ENCODE measurements at places on chromosomes 4 and X.

DNA sequence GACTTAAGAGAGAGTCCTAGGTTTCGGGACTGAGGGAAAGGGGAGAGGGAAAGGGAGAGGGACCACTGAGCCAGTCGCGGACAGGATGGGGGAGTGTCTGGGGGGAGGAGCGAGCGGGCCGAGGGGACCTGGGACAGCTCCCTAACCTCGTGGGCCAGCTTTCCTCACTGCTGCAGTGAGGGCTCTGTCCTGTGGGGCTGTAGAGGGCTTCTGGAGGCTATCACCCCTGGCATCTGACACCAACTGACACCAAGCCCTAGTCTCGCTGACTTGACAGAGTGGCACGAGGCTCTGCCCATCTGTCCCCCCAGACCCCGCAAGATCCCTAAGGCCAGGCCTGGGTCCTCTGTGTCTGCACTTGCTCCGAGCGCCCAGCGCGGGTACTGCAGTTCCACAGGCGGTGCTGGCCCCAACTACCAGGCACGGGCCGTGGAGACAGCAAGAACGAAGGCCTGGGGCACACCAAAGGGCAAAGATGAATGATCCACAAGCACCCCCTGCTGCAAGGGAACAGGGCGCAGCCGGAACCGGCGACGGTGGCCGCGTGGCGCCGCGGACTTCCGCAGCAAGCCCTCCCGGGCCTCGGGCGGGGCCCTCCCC is 465 bp downstream of the HAUS7 start:
- no peak for DNase-seq

- DNase-seq = no peak
Measured at GRCh38 chrX:134601240-134601765, 57.0 kb downstream of the PLAC1 start.

- DNase-seq = no peak
Measured at GRCh38 chr4:76607846-76608245, 172.8 kb downstream of the SHROOM3 start.

DNA sequence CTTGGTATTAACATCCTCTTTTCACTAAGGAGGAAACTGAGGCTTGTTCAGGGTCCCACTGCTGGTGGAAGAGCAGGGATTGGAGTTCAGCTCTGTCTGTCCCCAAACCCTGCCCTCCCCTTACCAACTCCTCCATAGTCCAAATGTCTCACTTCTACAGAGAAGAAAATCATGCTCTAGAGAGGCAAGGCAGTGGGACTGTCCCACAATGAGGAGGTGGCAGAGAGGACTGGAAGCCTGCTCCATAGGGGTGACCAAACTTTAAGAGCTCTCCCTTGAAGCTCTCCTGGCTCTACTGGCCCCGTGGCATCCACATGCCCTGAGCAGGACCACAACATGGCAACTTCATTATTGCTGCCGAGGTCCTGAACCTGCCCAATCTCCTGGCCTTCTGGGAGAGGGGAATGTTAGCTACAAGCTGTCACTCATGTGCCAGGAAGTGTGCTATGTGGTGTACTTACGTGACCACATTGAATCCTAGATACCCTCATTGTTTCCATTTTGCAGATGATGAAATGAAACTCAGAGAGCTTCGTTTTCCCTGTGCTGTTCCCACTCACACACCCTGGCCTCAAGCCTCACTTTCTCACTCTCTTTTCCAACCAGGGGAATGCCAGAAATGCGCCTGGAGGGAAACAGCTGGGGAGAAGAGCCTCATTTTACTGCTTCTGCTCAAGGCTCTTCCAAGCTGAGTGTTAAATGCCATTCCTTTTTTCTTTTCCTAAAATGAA is 71.5 kb downstream of the ANAPC4 start:
- no peak for DNase-seq

DNA sequence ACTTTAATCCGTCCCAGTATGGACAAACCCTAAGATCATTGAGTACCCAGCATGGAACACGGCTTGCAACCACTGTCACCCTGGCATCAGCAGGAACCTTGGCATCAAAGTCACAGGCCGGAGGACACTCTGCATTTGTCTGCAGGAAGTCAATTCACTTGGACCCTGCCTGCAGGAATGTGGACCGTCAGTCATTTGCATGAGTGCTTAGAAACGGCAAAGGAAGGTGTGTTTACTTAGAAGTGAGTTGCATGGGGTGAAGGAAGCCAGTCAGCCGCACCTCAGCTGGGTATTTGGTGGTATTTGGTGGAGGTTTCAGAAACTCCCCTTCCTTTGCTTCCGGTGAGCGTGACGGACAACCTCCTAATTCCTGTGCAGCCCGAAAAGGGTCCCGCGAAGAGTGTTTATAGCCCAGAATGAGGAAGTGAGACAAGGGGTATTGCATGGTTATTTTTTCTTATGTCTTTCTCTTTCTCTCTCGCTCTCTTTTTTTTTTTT is 15.5 kb downstream of the P2RY8 start:
- peak; percentile 55 for DNase-seq

DNA sequence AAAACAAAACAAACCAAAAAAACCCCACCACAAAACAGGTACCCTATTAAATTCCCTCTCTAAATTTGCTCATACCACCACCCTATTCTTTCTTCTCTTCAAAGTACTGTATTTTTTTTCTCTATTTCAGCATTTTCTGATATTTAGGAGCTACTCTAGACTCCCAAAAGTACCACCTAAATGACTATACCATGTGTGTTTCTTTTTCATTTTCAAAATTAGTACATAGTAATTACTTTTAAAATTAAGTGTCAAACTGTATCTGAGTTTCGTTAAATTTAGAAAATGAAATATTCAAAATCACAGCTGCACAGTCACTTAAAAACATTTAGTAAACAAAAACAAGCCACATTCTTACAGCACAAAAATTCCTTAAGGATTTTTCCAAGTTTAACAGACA is 161.7 kb downstream of the FBXW7 start:
- DNase-seq = no peak

Data from KG1 (cell line).